Tongue (tissue), 3 donors: ENCODE measurements at places on chromosomes 12 and 14.
A peak's percentile ranks its signal among the peaks of the same experiment; 100 is the strongest.

DNA sequence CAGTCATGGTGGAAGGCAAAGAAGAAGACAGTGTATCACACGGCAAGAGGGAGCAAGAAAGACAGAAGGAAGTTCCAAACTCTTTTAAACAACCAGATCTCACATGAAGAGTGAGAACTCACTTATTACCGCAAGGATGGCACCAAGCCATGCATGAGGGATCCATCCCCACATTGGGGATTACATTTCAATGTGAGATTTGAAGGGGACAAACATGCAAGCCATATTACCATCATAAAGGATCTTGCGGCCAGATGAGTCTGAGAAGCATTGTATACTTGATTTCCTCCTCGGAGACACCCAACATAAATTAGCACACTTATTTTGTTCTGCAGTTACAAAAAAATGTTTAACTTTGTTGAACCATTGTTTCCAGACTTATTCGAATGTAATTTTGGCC is 66.5 kb downstream of the TBK1 start:
- DNase-seq: no peak

- DNase-seq: no peak
Observed at GRCh38 chr12:70365398-70365647, 767 bp upstream of the KCNMB4 start.

DNA sequence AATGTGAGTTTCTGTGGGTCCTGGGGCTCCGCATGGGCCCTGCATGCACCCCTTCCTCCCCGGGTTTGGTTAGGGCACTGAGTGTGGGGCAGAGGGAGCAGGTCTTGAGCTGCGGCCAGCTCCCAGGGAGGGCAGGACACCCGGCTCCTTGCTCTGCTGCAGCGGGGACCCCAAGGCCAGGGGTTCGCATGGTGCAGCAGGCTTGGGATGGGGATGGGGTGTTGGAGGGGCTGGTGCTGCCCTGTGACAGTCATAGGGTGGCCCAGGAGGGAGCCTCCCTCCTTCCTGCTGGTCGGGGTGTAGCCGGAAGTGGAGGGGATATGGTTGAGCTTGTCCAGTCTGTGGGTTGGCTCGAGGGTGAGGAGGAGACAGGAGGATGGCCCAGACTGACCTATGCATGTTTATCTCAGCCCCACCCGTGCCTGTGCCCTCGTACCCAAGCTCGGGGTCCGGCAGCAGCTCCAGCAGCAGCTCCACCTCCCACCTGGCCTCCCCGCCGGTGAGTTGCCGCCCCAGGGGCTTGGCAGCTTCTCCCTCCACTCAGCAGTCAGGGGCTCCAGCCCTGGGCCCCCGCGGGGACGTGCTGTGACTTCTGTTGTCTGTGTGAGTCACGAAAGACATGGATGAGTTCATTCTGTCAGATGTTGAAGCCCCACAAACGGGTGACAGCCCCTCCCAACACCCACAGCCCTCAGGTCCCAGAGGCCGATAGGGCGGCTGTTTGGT is 16.0 kb downstream of the ULK1 start:
- no peak for DNase-seq

DNA sequence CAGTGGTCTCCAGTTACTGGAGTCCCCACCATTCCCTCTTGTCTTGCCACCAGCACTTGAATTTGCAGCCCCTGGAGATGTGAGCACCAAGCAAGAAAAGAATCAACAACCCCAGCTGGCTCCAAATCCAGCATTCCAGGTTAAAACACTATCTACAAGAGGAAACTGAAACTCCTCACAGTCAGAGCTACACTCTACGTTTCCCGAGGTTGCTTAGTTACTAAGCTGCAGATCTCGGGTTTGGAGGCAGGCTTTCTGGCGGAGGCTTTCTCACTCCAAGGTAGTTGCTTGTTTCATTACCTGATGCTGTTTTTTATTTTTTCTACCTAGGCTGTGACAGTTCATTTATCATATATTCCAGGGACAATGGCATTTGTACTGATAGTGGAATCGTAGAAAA is 248.1 kb downstream of the GLT1D1 start:
- peak; percentile 11 for DNase-seq

DNA sequence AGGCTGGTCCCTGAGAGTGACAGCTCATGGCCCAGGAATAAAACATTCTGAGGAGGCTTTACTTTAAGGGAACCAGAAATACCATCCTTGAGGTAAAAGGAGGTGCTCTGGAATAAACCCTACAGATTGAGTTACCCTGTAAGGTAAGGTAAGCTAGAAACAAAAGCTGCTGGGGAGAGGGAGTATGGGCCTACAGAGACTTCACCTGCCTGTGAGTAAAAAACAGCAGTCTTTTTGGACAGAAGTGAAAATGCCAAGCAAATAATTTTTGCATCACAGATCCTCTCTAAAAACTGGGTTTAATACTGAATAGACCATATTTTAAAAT is 41.2 kb downstream of the CORO1C start:
- no peak for DNase-seq

- no peak for DNase-seq
Observed at GRCh38 chr14:85482552-85482951, 47.4 kb upstream of the FLRT2 start.

- DNase-seq: no peak
Observed at GRCh38 chr12:15423629-15424028, 101.3 kb downstream of the PTPRO start.

- no peak for DNase-seq
Observed at GRCh38 chr14:103762036-103762435, 46.4 kb downstream of the ZFYVE21 start.

GRCh38 chr12:110860833-110861296 is 14.1 kb downstream of the CCDC63 start:
- DNase-seq: no peak

DNA sequence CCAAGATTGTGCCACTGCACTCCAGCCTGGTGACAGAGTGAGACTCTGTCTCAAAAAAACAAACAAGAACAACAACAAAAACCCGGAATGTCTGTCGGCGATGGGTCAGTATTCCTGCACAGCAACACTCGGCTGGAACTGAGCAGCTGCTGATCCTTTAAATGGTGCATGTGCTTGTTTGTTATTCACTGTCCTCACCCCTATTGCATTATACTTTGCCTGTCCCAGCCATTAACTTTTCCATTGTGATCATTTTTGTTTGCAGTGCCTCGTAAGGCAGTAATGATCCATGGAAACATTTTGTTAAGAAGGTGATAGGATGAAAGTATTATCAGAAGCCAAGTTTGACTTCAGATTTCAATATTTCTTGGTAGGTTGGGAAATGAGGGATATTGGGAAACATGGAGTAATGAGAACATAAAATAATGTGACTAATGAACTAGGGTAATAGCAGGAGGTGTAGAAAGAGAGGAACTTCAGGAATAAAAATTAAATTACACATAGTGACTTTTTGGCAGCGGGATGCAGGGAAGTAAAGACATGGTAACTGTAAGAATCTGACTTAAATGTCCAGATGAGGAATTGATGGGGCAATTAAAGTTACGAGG is 6.1 kb downstream of the ACSS3 start:
- DNase-seq: no peak

DNA sequence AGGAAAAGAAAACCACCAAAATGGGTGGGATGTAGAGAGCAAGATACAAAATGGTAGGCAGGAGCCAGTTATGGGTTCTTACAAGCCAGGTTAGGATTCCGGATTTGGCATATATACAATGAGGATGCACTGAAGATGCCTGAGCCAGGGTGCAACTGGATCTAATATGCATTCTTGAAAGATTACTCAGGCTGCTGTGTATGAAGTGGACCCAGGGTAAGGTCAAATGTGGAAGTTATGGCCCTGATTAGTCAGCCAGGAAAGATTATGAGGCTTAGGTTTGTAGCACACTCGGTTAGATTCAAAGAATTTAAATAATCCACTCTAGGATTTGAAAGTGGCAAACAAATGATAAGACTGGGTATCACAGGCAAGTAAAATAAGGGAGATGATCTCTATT is 1750.7 kb upstream of the FLRT2 start:
- DNase-seq: no peak

GRCh38 chr12:14959463-14959862 is 1.9 kb downstream of the ARHGDIB start:
- DNase-seq: no peak

DNA sequence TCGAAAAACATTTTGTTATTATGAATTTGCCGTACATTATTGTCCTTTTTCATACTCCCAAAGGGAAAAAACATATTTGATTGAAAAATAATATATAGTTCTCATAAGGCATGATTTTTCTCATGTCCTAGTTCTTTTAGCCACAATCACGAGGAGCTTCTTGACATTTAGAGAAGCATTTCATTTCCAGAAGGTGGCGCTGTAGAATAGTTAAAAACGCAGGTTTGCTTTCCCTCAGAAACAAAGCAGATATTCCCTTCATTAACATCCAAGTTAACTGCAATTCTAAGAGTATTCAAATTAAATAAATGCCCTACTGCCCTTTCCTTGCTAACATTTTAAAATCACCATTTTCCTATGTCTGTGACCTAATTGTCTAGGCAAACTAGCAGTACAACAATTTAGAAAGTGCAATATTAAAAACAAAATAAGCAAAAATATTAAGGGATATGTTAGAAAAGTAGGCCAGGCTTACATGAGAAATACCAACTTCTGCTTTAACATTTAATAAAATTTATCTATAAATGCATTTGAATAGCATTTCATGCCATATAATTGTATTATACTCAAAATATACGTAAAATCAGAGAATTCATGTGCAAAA is 10.9 kb upstream of the PIK3C2G start:
- peak; percentile 91 for DNase-seq

- no peak for DNase-seq
Observed at GRCh38 chr14:82872494-82872893, 1338.8 kb upstream of the SEL1L start.

- DNase-seq: peak; percentile 24
Observed at GRCh38 chr14:104827177-104828055, 26.5 kb downstream of the ZBTB42 start.

- no peak for DNase-seq
Observed at GRCh38 chr12:106145539-106146447, 7.0 kb upstream of the NUAK1 start.

DNA sequence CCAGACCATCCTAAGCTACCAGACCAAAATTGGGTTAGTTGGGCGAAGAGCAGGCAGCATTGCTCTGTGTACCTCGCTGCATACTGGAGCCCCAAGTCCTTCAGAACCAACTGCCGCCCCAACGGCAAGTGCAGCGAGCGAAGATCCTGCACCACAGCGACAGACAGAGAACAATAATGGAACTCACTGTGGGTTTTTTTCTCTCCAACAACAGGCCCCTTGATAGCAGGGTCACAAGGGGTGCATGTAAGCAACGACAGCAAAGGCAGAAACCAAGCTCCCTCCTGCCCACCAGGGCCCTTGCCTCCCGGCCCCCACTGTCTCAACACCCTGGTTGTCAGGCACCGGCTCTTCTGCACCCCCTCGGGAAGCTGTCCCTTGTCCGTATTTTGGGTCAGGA is 39.0 kb downstream of the RNF34 start:
- DNase-seq: no peak

- DNase-seq: peak; percentile 75
Observed at GRCh38 chr12:105084251-105085250, at the start of gene ALDH1L2. ALDH1L2 (minus strand) TSS chr12:105084458; CDS start chr12:105084436, 22 bp downstream.

- DNase-seq: no peak
Observed at GRCh38 chr14:95462491-95462890, 54.0 kb downstream of the SYNE3 start.

DNA sequence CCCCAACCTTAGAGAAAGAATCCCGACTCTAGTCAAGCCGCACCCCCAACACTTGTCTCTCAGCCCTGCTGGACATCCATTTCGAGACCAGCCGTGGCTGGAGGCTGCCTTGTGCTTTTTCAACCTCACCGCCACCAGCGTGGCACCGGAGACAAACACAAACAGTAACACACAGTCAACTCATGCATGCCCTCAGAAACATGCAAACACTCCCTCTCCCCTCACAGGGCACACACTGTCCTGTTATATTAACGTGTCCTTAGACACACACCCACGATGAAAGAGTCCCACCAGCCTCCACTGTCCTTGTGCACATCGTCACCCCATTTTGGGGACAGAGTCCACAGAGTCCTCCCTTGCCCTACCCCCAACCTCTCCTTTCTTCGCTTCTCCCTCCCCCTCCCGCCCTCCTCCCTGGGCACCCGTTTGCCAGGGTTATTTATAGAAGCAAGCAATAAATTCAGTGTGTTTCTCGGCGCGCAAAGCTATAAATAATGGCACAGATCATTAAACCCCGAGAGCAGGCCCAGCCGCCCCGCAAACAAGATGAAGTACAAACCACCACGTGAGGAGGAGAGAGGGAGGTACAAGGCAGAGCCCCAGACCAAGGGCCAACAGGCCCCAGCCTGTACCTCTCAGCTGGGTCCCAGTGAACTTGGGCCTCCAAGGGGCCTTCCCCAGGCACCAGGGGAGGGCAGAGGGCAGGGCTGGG is 27.9 kb downstream of the SMUG1 start:
- DNase-seq: no peak

GRCh38 chr14:51058382-51058781 is 36.5 kb downstream of the TRIM9 start:
- DNase-seq: no peak

DNA sequence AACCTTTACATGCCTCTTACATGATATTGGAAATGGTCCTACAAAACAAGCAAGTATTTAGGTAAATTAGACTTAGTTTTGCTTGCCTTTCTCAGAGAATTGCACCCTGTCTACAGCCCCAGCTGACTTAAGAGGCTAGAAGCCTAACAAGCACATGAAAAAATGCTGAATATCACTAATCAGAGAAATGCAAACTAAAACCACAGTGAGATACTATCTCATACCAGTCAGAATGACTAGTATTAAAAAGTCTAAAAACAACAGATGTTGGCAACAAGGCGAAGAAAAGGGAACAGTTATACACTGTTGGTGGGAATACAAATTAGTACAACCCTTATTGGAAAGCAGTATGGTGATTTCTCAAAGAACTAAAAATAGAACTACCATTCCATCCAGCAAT is 103.8 kb downstream of the EGLN3 start:
- DNase-seq: no peak

DNA sequence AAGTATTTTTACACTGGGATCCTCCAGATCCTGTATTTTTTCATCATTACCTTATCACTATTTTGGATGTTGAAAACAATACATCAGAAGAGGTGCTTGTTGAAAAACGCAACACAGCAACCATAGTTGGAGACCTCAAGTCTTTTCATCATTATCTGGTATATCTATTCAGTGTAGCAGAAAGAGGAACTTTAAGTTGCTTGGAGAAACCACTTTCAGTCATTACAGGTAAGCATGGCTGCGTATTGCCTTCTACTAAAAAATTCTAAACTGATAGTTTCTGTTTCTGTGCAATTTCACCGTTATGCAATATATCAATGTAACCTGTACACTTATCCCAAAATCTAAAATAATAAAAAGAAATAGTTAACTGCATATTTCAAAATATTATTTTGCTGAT is 32.2 kb upstream of the PTPRQ start:
- DNase-seq: no peak

- DNase-seq: no peak
Observed at GRCh38 chr12:59847127-59847526, 251.3 kb downstream of the SLC16A7 start.

GRCh38 chr12:56695327-56696101 is 7.4 kb upstream of the PTGES3 start:
- DNase-seq: peak; percentile 75

- DNase-seq: no peak
Observed at GRCh38 chr12:18981732-18982131, 147.8 kb upstream of the PLEKHA5 start.
